ENCODE measurements at places on chromosomes 12 and 14.
A peak's percentile ranks its signal among the peaks of the same experiment; 100 is the strongest.

- DNase-seq, result peak; percentile 28
Observed at GRCh38 chr12:121499929-121500793, 80.7 kb downstream of the KDM2B start.

DNA sequence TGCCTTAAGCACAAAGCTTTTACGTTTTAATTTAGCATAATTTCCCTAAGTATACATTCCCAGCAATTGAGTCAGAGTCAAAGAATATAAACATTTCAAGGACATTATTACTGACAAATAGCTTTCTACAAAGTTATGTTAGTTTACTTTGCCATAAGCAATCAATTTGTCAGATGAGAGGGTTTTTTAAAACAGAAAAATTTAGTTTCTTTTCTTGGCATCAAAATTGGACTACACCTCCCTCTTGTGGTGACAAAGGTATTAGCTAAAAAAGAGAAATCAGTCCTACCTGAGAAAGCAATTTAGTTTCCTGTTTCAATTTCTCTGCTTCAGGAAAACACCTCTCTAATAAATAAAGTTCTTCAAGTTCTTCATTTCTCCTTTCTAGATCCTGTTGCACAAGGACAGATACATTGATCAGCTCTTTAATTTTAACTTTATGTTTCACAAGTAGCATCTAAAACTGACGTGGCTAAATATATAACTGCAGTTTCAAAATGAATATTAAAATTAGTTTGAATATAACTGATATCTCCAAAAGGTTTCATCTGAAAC is 39.9 kb downstream of the DNAI7 start:
- DNase-seq, result no peak

- DNase-seq, result peak; percentile 49
Observed at GRCh38 chr12:90938451-90938850, 16.5 kb downstream of the CCER1 start.

- DNase-seq, result peak; percentile 78
Observed at GRCh38 chr14:93984987-93985410, 8.6 kb upstream of the ASB2 start.

DNA sequence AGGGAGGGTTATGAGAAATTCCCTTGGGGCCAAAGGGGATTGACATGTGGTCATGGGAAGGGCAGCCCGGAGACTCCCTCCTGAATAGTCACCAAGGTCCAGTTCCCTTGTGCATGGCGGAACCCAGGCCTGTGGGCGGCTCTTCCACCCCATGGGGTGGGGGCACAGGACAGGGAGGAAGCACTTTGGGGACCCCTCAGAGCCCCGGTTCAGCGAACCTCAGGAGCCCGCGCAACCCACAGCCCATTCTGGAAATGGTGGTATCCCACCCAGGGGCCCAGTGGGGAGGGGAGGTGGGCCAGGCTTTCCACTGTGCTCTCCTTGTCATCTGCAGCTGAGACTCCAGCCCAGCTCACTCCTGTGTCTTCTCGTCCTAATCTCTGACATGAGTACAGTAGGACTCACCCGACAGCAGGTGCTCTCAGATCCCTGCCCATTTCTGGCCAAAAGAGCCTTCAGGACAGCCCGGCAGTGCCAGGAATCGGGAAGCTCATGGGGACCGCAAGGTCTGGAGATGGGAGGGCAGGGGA is 255.2 kb upstream of the SFSWAP start:
- DNase-seq, result no peak

- DNase-seq, result no peak
Observed at GRCh38 chr14:78904094-78904493, 733.9 kb downstream of the NRXN3 start.

- DNase-seq, result no peak
Observed at GRCh38 chr12:14239935-14240872, 125.3 kb upstream of the ATF7IP start.

DNA sequence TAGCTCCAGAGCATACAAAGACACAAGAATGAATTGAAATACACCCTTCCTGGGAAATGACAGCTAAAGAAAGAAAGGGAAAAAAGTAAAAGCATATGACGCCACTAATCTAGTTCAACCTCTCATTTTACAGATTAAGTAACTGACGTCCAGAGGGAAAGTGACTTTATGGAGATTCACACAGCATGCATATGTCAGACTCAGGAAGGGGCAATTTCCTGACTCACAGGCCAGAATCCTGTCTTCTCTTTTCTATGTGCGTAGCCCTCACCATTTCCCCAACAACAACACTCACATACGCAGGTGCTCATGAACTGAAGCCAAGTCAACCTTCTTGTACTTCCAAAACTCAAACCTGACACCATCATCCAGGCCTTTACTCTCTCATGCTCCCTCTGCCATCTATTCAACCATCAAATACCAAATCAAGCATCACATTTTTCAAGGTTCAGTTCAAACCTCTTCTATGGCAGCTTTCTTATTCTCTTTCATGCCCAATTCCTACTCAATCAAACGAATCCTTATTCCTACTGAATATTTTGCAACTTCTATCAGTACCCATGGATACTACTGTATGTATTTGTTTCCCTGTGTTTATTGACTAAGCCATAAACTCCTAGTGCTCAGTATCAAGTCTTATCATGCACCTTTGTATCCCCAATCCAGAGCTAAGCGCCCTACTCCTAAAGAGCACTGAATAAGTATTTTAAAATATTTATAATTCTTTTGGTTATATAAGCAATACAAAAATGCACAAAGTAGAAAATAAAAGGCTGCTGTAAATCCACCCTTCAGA is 52.8 kb downstream of the STXBP6 start:
- DNase-seq, result no peak
